ENCODE measurements at places on chromosomes 7 and 10.

GRCh38 chr7:117284692-117285091, 38.2 kb downstream of the WNT2 start:
- no peak for DNase-seq

- no peak for DNase-seq
These were observed 149.6 kb downstream of the BICC1 start for GRCh38 chr10:58662314-58662713.

- DNase-seq = peak; percentile 38
These were observed 14.7 kb downstream of the PWWP2B start for GRCh38 chr10:132411561-132412253.

DNA sequence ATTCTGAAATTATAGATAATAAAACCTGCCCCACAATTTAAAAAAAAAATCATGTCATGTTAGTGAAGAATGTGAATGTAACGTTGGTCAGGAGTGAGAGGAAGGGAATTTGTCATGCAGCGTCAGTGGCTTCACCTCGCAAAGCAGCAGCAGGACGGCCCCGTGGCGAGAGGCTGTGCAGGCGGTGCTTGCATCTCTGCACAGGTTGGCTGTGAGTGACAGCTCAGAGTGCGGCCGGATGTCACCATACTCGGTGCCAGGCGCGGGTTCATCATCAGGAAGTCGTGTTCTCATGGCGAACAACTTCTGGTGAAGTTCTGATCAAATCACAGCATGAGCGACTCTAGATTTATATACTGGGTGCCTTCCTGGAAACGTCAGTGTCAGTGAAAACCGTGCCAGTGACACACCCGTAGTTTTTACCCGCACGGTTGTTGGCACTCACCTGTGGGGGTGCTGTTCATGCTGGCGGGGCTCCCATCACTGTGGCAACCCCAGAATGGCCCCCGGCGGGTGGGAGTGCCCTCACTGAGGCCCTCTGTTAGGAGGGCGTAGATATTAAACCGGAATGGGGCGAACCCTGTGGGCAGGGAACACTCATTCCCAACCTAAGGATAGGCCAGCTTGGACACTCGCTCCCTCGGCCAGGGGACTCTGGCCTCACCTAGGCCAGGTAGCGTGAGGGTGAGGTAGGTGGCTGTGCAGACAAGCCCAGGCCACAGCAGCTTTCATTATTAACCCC, 120.3 kb downstream of the CYTH3 start:
- no peak for DNase-seq

- no peak for DNase-seq
These were observed 184.3 kb upstream of the CTBP2 start for GRCh38 chr10:125344573-125345171.

DNA sequence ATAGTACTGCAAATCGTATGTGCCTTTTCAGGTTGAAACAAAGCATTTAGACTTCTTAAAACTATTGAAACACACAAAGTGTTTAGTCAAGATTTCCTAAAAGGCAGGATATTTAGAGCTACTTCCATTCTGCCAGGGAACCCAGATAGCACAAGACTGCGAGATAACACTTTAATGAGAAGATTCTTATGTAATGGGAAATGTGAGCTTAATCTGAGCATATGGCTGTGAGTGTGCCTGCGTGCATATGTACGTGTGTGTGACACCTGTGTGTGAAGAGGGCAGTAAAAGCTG, 14.3 kb upstream of the JCAD start:
- no peak for DNase-seq

DNA sequence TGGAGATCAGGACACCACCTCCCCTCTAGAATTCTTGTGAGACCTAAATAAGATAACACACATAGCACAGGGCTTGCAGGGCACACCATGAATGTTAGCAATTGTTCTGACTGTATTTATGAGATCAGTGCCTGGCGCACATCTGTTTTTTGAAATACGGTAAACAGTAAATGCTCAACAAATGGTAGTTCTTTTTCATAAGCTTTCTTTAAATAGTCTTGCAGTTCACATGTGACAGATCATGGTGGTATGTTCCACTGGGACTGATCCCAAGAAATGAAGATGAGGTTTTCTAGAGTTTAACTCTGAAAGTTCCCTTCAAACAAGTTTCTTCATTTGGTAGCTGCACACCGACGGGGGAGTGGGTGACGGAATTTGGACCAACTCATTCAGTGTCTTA, 34.8 kb downstream of the CREB5 start:
- DNase-seq = no peak

Data from NCI-H510A (cell line).